ENCODE measurements at places on chromosomes 5 and 9.

GRCh38 chr5:81739291-81739690 lies 11.6 kb downstream of the SSBP2 start:
- no peak for DNase-seq

- no peak for DNase-seq
Observed at GRCh38 chr5:13581132-13581531, 363.4 kb downstream of the DNAH5 start.

DNA sequence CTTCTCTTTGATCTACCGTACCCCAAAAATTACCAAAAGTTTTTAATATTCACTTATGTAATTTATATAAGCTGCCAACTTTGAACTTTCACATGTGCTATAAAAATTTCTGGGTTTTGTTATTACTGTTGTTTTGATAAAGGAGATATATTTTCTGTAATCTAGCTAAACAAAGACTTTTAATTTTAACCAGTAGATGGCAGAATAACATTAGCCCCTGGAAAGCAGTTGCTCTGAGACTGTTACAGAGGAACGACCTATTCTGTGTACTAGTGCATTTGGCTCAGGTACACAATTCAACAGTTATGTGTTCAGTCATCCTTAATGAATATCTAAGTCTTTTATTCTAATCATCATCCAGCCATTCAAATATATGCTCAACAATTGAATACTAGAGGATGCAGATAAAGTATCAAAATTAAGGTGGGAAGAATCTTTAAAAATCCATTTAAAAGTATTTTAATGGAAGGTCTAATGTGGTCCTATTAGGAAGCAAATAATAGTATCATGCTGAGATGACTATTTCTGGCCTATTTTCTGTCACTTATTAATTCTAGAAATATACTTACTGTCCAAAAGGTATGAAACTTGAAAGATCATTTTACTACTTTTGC lies 8.6 kb downstream of the KLHL9 start:
- no peak for DNase-seq

- DNase-seq = no peak
Observed at GRCh38 chr5:36209664-36210063, 32.1 kb downstream of the NADK2 start.

GRCh38 chr9:137310189-137311052 lies 8.3 kb upstream of the NRARP start:
- no peak for DNase-seq

DNA sequence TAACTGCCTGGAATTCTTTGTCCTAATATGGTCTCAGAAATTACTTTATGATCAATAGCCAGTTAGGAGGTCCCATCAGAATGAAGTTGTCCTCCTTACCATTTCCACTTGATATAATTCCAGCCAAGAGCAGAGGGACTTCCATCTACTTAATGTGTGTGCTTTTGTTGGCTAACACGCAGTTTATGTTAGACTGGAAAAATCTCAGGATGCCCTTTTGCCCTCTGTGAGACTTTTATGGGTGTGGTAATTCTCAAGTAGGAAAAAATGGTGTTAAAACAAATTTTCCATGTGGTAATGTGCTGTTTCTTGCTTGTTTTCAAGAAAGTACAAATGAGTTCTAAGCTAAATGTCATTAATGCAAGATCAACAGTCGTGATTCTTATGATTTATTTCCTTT lies 327.1 kb downstream of the MTRR start:
- no peak for DNase-seq

DNA sequence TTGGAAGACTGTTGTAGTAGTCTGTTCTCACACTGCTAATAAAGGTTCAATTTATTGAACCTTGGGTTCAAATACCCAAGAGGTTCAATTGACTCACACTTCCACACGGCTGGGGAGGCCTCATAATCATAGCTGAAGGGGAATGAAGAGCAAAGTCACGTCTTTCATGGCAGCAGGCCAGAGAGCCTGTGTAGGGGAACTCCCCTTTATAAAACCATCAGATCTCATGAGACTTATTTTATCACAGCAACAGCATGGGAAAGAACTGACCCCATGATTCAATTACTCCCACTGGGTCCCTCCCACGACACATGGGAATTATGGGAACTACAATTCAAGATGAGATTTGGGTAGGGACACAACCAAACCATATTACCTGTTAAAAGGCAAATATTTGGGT lies 268.2 kb downstream of the TMEM167A start:
- DNase-seq = no peak

- no peak for DNase-seq
Observed at GRCh38 chr5:114658194-114658593, 296.3 kb downstream of the KCNN2 start.

- no peak for DNase-seq
Observed at GRCh38 chr5:154647761-154648145, 107.4 kb upstream of the LARP1 start.

DNA sequence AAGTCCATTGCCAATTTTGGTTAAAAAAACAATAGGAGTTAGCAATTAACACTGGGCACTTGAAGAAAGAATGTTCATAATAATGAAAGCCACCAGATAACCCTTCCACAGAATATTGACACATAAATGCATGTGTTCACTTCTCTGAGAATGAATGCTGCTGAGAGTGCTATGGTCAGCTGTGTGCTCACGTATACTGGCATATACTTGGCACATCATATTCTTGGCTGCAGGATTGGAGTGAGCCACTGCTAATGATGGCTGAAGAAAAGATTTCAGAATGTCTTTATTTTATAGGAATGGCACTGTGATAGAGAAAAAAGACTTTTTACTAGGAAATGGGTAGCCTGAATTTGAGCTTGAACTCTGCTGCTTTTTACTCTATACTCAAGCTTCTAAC lies 46.0 kb upstream of the SMARCA2 start:
- no peak for DNase-seq

DNA sequence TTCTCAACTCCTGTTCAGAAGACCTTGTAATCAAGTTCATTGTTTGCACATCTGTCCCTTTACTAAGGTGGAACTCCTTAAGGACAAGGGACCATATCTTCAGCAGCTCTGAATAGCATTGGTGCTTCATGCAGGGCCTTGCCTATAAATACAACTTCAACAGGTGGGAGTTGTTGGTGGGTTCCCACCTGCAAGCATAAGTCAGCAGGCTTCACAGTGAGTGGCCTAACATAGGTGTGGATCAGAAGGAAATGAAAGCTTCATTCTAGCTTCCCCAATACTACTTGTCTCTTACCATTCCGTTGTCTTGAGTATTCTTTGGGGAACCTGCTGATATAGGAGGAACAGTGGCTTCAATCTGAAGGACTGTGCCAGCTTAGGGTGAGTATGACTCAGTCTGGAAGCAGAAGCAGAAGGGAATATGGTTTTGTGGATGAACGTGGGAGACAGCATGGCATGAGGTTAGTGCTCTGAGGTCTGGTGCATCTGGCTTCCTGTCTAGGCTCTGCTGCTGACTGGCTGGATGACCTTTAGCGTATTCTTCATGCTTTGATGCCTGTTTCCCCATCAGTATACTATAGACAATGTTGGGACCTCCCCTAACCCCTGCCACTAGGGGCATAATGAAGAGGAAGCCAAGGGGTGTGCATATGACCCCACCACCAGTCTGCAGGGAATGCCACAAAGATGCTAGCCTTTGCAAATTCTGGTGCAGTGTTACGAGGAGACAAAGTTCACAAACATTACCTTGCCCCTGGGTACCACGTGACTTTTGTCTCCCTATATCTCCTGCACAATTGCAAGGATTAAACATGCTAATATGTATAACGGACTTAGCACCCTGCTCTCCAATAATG lies 192.3 kb downstream of the PALM2AKAP2 start:
- no peak for DNase-seq

DNA sequence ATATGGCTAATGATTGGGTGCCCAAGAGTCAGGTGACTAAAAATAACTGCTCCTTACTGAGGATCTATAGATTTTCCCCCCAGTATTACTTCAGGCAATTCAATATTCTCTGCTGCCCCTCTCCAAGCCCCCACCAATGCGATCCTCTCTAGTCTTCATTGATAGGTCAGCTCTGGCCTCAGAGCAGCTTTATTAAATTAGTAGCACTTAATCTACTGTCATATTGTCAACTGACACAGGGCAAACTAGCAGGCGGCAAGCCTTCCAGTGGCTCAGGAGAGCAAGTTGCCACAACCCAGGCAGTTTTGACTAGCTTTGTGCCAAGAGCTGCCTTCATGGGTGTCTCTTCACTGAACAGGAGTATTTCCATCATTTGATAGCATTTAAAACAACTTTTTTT lies 462.9 kb downstream of the BNC2 start:
- DNase-seq = no peak

DNA sequence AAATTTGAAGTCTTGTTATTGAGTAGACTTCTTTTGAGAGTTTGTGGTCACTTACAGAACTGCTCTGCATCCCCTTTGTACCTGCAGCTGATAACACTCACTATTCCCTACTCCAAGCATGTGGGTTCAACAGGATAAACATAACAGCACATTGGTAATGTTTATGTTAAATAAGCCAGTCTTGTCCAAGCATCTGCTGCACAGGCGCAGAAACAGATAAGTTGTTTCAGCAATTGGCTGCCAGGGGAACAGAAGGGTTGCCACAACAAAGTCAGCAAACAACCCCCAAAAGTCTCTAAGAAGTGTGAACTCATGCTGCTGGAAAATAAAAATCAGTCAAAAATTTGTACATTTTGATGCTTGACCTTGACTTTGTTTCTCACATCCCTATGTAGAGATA lies 174.6 kb downstream of the GDNF start:
- peak; percentile 25 for DNase-seq

GRCh38 chr9:35000535-35001284 lies 11.2 kb downstream of the DNAJB5 start:
- DNase-seq = no peak

- peak; percentile 54 for DNase-seq
Observed at GRCh38 chr5:177599731-177600507, at the start of gene B4GALT7. B4GALT7 (plus strand) TSS chr5:177600132; CDS start chr5:177600211, 79 bp downstream.

- DNase-seq = no peak
Observed at GRCh38 chr5:78959767-78960166, 25.3 kb downstream of the ARSB start.

GRCh38 chr5:96347502-96348292 lies 85.4 kb downstream of the PCSK1 start:
- no peak for DNase-seq

DNA sequence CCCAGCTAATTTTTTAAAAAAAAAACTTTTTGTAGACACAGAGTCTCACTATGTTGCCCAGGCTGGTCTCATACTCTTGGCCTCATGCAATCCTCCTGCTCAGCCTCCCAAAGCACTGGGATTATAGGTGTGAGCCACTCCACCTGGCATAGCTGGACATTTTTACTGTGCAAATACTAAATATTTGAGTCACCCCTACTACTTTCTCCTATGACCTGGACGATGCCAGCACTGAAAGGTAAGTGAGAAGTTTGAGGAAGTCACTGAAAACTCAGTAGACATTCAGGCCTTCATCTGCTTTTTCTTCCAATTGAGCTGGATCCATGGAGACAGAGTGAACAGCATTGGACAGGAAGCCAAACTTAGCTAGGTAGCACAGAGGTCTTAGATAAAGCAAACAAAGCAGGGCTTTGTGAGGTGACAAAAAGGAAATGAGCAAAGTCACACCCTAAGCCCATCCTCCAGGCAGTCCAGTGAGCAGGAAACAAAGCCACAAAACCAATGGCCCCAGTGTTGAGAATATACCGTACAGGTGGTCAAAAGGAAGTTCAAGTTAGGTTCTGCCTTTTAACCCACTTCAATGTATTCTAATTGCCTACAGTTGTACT lies 192.6 kb upstream of the RASA1 start:
- no peak for DNase-seq

DNA sequence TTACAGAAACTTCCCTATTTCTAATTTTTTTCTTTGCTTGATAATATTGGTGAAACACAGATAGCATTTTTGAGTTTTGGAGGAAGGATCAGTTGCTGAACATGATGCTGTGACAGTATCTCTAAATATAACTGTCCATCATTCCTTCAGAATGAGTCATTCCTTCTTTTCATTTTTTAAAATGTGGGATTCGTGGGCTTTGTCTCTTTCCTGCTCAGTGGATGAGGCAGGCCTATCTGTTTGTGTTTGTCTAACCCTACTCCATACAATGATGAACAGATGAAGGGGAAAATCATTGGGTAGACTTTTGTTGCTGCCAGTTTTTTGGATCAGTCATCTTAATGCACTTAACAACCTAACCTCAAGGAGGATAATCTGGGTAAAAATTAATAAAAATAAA lies 15.7 kb upstream of the OR13C8 start:
- DNase-seq = no peak

DNA sequence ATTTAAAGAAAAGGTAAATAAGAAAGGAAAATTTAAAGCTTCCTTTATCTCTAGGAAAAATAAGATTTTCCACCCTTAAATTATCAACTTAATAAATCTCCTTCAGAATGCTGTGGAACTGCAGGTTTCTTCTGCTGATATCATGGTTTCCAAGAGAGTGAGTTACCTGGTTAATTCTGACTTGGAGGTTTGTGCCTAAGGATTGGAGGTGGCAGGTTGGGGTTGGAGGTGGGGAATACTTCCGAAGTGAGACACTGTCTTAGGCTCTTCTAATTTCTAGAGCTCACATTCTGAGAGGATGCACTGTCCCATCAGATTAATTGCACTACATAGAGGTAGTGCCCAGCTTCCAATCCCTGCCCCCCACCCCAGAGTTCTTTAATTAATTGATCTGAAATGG lies 31.1 kb downstream of the SLC1A3 start:
- no peak for DNase-seq

- DNase-seq = no peak
Observed at GRCh38 chr5:9624196-9624947, 5.8 kb downstream of the TAS2R1 start.

DNA sequence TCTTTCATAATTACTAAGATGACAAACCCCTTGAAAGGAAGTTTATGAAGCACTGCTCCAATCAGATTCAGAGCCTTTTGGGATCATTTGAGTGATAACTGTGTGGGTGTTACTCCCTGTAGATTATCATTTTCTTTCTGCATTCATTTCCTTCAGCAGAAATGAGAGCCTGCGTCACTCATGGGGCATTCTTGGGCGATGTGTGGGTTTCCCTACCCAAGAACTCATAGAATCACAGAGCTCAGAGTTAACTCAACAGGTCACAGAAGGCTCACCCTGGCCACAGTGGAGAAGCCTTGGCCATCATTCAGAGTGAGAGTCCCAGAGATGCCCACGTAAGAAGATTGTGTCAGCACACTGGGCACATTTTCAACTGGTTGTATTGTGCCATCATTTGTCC lies 401.9 kb downstream of the TLE4 start:
- no peak for DNase-seq

GRCh38 chr5:73615085-73615484 lies 10.9 kb upstream of the ARHGEF28 start:
- no peak for DNase-seq
